Stimulated activated CD8-positive, alpha-beta memory T cell treated with anti-CD3 and anti-CD28 coated beads, Interleukin-7, amount 100 ng/mL, for 48 hours (primary cell): ENCODE measurements at places on chromosomes 2 and 18.

DNA sequence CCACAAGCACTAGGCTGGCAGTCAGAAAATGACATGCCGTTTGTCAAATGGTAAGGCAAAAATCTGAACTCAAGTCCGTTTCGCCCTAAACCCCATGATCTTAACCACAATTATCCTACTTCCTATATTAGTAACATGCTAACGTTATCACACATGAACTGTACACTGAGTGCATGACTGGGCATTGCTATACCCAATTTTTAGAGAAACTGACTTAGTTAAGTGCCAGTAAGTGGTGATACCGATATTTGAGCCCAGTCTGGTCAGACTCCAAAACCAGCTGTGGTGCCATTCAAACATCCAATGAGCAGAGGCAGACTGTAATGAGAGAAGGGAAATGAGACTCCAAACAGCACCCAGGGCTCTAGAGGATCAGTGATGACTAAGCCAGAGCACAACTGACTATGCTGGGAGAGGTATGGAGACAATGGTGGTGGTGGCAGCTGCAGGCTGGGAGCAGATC lies 311.7 kb upstream of the PKDCC start:
- DNase-seq = no peak

DNA sequence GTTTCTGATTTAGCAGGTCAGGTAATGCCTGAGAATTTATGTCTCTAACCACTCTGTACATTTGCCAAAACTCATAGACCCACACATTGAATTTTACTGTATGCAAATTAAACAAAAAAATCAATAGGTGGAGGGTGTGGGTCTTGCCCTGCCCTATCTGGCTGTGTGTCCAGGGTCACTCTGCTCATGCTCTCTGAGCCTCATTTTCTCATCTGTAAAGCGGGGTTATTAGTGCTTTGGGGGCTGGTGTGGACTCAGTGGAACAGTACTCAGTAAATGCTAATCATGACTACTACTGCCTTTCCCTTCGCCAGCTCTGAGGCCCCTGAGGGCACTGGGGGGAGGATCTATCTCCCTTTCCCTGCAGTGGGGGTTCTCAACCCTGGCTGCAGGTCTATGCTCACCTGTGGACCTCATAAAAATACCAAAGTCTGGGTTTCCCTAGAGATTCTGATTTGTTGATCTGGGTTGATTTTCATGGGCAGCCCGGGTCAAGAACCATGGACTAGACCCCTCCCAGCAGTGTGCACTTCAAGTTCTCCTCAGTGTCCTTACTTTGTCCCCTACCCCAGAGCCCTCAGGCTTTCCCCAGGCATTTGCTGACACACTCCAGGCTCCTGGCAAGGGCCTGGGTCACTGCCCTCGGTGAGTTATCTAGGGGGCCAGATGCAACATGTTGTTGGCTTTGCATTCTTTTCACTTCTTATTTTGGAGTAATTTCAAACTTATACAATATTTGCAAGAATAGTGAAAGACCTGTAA lies 27.5 kb downstream of the MTHFD2 start:
- no peak for DNase-seq

DNA sequence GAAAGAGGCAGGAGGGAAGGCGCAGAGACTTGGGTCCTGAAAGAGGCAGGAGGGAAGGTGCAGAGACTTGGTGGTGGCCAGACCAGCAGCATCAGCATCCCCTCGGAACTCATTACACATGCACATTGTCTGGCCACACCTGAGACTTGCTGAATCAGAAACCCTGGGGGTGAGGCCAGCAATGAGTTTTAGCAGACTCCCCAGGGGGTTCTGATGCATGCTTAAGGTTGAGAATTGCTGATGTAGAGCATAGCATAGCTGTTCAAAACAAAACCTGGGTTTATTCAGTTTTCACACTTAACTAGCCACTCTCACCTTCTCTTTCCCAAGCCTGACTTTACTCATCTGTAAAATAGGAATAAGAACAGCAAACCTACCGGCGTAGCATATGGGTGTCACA lies 122.9 kb downstream of the MRO start:
- no peak for DNase-seq

- DNase-seq = no peak
Measured at GRCh38 chr2:76668279-76668678, 853.9 kb downstream of the LRRTM4 start.

- DNase-seq = no peak
Measured at GRCh38 chr18:10114717-10115463, 201.1 kb downstream of the VAPA start.

- DNase-seq = no peak
Measured at GRCh38 chr18:22613058-22613690, 195.5 kb upstream of the CTAGE1 start.

GRCh38 chr2:33370636-33371265 lies 105.7 kb upstream of the RASGRP3 start:
- no peak for DNase-seq

GRCh38 chr18:30903566-30903965 lies 139.0 kb downstream of the DSC3 start:
- DNase-seq = no peak

- no peak for DNase-seq
Measured at GRCh38 chr2:17958466-17959092, 80.1 kb downstream of the KCNS3 start.

GRCh38 chr2:101161658-101162057 lies 10.5 kb upstream of the TBC1D8 start:
- no peak for DNase-seq

DNA sequence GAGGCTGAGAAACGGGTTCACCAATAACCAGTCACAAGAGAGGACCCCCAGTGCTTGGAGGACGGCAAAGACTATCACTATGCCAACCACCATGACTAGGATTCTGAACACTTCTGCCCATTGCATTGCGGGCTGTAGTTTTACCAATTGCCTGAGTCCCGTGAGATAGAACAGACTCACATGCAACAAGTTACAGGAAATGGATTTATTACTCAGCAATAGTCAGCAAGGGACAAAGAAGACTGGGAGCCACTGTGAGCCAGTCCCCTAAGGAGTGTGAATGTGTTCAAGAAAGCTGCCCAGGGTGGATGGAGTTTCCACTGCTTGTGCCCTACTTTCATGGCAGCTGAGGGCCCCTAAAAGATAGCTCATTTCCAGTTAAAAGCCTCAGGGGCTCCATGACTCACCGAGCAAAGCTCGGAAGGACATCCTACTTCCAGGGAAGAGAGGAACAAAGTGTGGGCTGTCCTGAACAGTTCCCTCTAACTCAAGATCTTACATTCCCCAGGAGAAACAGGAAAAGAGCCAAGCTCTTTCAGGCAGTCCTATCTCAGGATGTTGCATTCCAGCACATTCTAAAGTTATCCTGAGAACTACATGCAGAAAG lies 54.4 kb downstream of the SLC4A3 start:
- no peak for DNase-seq

- DNase-seq = no peak
Measured at GRCh38 chr2:1581965-1582625, 162.2 kb downstream of the PXDN start.

- no peak for DNase-seq
Measured at GRCh38 chr2:26617588-26618083, 23.5 kb downstream of the CIB4 start.

DNA sequence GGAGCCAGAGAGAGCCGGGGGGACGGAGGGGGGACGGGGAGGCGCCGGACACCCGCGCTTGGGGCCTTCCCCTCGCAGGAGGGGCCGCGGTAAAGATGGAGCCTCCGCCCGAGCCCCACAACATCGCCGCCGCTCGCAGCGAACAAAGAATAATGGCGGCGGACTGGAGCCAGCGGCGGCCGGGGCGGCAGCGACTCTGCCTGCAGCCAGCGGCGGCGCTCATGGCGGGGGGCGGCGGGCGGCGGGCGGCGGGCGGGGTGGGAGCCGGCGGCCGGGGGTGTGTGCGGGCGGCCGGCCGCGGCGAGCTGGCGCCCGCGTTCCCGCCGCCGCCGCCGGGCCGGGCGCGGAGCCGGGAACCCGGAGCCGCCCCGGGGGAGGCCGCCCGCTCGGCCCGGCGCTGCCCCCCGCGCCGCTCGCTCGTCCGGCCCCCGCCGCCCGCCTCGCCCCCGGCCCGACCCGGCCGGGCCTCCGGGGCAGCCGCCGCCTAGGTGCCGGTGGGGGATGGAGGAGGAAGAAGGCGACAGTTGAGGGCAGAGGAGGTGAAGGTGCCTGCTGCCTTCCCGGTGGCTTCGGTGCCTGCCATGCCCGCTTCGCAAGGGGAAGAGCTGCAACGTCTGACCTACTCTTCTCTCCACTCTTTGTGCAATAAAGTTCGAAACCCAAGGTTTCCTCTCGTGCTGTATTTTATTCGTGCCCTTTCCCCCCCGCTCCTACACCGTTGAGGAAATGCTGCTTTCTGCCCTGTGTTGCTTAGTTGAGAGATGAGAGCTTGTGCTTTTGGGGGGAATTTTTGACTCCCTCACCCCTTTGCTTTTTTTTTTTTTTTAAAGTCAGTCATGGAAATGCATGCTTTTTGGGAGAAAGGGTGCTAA lies 634 bp downstream of the CREB1 start:
- no peak for DNase-seq

- no peak for DNase-seq
Measured at GRCh38 chr2:159266554-159266953, 19.9 kb downstream of the WDSUB1 start.

DNA sequence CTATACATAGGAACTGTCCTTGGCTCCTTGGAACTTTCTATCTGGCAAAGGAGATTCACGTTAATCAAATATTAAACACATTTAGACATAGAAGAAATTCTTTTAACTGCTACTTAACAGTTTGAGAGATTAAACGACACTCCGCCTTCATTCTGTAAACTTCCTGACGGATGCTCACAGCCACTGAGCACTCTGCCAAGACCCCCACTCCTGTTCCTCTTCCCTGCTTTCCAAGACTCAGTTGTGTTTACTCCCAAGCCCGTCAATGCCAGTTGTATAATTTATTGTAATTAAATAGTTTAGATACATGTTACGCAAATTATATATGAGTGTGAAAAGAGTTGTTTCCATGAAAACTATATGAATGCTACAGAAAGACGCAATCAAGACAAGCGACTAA lies 321.4 kb upstream of the EPHA4 start:
- DNase-seq = no peak

- DNase-seq = no peak
Measured at GRCh38 chr2:118687698-118688097, 159.8 kb downstream of the EN1 start.

- no peak for DNase-seq
Measured at GRCh38 chr2:47266939-47267710, 112.0 kb upstream of the STPG4 start.

- no peak for DNase-seq
Measured at GRCh38 chr2:24779116-24779515, 14.1 kb downstream of the PTRHD1 start.

DNA sequence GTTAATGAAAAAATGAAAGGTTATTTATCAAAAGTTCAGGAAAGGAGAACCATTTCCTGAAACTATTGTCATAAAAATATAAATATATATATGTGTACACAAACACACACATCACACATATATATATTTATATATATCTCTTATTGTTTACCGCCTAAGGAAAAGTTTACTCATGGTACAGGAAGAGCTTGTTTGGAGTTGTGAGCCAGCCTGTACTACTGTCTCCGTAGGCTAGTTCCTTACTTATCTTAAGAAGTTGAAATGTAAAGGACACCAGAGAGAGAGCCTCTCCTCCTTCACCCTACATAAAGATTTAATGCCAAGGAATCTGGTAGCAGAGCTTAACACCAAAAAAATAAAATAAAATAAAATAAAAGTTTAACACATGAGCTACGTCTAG lies 19.6 kb downstream of the DSC1 start:
- no peak for DNase-seq

DNA sequence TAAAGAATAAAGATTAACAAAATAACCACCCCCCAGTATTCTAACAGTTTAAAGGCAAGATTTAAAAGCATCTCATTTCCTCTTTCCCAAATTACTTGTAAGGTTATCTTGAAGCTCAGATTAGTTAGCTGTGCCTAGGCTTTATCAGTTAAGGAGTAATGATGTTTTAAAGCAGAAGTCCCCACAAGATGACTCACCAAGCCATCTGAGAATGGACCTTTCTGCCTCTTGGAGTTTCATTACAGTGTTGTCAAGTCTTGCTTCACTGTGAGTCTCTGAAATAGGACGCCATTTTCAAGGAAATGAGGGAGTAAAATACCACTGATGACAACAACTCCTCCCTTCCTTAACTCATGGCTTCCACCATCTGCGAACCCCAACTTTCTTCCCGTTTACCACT lies 35.9 kb downstream of the ZNF385B start:
- DNase-seq = no peak

GRCh38 chr18:56900195-56901094 lies 246.4 kb upstream of the BOD1L2 start:
- no peak for DNase-seq

- DNase-seq = no peak
Measured at GRCh38 chr2:210818473-210818872, 262.1 kb downstream of the CPS1 start.

DNA sequence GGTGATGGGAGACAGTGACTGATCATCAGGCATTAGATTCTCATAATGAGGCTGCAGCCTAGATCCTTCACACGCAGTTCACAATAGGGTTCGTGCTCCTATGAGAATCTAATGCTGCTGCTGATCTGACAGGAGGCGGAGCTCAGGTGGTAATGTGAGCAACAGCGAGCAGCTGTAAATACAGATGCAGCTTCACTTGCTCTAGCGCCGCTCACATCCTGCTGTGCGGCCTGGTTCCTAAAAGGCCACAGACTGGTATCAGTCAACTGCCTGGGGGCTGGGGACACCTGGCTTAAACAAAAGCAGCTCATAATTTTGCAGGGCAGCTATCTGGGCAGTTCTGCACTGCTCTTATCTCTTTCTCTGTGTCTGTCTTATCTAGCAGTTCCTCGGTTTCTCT lies 20.4 kb upstream of the CD226 start:
- no peak for DNase-seq

DNA sequence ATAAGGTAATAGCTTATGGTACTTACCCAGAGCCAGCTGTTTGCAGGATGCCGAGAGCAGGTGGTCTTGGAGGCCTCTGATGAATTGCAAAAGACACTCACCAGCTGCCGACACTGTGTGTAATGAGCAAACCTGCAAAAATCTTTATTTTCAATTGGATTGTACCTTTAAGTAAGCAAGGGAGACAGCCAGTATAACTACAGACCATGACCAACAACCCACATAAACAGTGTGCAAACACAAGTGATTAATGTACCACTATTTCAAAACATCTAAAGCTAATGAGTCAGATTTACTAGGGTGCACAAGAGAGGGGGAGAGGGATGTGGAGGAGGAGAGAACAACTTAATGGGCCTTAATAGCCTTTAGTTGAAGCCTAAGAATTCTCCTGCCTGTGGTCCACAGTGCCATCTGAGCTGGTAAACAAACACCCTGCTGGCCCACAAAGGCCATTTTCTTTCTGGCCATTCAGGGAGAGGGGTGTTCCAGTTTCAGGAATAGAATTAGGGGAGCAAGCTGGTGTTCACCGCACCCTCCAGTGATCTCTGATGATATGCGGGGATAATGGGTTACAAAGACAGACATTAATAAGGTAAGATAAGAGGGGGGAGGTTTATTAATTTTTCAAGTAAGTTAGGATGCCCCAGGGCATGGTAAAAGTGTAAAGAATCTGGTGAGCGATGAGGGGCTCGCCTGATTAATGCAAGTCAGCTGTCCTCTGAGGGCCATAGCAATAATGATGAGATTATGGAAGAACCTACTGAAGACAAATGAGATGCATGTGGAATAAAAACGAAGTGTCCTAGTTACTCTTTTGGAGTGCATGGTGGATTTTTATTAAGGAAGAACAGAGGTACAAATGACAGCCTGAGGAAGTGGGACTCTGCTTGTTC lies 196.4 kb downstream of the HRH4 start:
- no peak for DNase-seq

GRCh38 chr18:74251297-74252038 lies 40.3 kb downstream of the CYB5A start:
- no peak for DNase-seq
